Activated CD8-positive, alpha-beta memory T cell treated with anti-CD3 and anti-CD28 coated beads for 4 hours (primary cell): ENCODE measurements at places on chromosomes 11 and 22.

DNA sequence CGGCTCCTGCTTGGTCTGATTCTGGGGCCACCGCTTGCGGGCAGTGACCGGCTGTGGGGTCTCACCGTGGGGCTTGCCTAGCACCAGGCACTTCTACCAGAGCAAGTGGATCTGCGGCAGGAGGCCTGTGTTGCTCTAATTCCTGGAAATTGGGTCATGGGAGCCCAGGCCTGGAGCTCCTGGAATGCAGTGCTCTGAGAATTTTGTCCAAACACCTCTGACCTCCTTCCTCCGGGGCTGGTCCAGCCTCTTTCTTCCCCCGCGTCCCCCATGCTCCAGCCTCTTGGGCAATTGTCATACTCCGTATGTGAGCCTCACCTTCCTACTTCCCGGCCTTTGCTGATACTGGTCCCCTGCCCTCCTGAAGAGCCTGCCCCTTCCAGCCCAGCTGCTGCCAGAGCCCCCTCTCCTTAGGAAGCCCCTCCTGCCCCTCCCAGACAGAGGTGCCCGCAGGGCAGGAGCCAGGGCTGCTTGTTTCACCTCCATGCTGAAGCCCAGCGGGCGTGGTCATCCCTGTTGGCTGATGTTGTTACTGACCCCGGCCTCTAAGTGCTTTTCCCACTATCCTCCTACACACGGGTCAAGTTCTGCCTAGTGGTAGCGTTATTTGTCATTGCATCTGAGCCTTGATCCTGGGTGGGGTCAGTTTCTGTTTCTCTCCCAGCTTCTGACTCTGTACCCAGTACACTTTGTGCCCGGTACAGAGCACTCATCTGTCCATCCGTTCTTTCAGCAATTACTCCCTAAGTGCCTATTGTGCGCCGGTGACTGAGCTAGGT is 9.6 kb downstream of the MGAT3 start:
- DNase-seq: no peak

DNA sequence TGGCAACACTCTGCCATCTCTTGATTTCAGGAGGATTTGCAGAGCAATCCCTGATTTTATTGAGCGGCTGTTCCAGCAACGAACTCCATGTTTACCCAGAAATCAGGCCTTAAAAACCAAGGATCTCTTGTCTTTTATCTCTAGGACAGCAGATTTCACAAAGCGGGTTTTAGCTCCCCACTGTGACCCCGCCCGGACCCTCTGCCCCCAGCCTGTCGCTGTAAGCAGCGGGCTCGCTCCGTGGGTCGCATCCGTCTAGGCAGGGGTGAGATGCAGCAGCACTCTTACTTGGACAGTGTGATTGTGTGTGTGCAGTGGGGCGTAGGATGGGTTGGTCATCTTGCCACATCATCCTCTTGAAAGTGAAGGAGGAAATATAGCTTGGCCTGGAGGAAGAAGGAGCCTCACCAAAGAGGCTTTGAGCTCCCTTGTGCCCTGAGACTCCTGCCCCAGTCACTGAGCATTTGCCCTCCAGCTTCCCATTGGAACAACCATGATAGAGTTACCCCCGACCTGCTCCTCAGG is 189.2 kb upstream of the TBCEL start:
- no peak for DNase-seq

GRCh38 chr11:128574576-128575011 is 12.8 kb downstream of the ETS1 start:
- DNase-seq: no peak

DNA sequence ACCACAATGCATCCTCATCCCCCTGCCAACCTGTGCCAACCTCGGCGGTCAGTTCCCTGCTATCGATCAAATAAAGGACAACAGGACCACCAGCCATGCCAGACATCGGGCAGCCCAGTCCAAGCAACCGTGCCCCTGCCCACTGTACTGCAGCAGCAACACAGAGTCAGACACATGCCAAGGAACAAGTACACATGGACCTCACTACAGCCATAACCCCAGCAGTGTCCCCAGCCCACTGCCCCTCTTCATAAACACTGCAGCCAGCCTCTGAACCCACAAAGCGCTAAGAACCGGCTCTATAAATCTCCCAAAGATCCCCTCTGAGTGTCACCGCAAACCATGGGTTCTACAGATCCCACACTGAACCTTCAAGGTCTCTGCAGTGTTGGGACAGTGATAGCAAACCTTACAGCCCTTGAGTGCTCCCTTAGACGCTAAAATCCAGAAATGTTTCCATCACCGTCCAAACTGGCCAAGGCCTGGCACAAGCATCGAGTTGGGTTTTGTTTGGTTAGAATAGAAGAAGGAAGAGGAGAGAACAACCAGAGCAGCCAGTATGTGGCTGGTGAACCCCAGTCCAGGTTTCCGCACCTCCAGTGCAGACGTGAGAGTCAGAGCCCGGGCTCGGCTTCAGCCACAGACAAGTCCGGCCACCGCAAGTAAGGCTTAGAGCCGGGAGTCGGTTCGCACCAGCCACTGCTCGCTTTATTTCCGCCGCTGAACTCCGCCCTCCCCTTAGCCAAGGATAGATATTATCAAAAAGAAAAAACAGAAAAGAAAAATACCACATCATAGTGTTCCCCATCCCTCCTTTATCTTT is 7.9 kb downstream of the PAX6 start:
- DNase-seq: no peak

DNA sequence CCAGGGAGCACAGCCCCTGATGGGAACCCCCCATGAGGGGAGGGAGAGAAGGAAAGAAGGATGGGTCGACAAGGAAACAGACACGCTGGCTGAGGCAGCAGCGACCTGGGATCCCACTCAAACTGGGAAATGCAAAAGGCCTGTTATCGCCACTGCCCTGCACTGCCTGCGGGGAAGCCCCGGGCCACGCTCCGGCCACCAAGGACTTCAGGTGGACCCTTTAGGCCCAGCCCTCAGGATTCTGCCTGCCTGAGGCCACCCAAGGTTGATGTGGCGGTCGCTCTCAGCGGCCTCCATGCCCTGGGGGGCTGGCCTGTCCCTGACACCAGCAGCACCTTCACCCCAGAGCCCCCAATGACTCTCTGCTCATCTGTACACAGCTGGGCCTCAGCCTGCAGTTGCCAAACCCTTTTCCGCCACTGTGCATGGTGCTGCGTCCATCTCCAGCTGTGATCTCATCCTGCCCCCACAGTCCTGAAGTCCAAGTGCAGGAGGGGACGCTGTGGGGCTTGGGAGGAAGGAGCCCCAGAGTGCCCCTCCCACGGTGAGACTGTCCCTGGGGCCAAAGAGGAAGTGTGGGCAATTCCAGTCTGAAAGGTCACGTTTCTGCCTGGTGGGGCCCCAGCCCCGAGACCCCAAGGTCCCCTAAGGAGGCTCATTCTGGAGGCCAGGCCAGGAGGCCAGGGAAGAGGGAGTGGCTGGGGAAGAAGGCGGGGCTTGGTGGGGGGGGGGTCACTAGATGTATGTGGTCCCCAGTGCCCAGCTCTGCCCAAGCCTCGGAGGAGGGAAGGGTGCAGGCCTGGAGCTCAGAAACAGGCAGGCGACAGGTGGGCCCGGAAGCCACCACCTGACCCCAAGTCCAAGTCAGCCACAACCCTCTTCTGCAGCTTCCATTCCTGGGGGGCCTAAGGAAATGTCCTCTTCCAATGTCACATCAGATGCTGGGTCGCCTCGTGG is 31.6 kb downstream of the OSBPL5 start:
- DNase-seq: no peak

DNA sequence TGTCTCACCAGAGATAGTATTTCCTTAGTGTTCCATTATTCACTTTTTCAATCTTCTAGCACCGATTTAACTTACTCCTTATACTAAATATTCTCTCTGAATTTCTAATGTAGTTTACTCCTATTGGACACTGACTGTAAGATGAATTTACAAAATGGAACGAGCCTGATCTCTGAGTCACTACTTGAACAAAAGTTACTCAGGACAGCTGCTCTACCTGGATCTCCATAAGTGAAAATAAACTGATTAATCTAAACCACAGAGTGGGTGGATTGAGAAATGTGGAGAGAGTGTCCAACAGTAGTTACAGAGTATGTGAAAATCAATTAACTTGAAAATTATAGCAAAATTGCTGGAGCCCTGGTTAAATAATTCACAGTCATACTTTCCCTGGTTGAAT is 141.7 kb upstream of the CHORDC1 start:
- DNase-seq: no peak

DNA sequence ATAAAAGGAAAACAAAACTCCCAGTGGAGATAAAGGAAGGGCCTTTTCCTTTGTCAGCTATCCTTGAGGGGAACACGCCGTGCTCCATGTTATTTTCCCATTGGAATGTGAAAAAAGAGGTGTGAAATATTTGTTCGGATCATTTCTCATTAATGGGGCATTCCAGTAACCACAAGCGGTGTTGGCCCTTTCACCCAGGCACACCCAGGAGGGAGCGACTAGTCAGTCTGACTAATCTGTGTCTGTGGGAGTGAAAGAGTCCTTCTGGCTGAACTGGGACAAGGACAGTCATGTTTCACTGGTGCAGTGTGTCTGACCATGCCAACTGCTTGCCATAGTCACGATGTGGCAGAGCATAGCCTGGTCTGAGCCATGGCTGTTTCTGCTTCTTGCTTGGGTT is 13.0 kb upstream of the MYEOV start:
- DNase-seq: no peak

- DNase-seq: no peak
These were observed 157.1 kb upstream of the GRK3 start for GRCh38 chr22:25407226-25407858.

- DNase-seq: no peak
These were observed 91.6 kb downstream of the SCN3B start for GRCh38 chr11:123562829-123563228.

- DNase-seq: no peak
These were observed 27.3 kb upstream of the L3MBTL2 start for GRCh38 chr22:41177622-41178424.

- no peak for DNase-seq
These were observed 69.1 kb upstream of the B3GAT1 start for GRCh38 chr11:134481135-134481534.

DNA sequence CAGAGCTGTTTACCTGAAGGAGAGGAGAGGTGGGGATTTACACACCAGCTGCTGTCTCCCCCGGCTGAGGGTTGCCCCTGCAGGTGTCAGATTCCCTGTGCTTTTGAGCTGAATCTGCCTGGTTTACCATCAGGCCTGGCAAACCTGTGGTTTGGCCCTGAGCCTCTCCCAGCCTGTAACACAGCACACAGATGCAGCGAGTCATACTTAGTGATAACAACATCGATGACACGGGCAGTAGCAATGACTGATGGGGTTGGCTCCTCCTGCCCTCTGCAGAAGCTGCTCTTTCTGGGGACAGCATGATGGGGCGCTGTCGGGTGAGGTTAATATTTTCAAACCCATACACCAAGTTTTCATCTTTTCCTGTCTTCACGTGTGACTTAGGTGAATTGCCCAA is 380.0 kb upstream of the B3GAT1 start:
- DNase-seq: no peak

GRCh38 chr11:66718320-66718971 is 10.6 kb downstream of the SPTBN2 start:
- no peak for DNase-seq

DNA sequence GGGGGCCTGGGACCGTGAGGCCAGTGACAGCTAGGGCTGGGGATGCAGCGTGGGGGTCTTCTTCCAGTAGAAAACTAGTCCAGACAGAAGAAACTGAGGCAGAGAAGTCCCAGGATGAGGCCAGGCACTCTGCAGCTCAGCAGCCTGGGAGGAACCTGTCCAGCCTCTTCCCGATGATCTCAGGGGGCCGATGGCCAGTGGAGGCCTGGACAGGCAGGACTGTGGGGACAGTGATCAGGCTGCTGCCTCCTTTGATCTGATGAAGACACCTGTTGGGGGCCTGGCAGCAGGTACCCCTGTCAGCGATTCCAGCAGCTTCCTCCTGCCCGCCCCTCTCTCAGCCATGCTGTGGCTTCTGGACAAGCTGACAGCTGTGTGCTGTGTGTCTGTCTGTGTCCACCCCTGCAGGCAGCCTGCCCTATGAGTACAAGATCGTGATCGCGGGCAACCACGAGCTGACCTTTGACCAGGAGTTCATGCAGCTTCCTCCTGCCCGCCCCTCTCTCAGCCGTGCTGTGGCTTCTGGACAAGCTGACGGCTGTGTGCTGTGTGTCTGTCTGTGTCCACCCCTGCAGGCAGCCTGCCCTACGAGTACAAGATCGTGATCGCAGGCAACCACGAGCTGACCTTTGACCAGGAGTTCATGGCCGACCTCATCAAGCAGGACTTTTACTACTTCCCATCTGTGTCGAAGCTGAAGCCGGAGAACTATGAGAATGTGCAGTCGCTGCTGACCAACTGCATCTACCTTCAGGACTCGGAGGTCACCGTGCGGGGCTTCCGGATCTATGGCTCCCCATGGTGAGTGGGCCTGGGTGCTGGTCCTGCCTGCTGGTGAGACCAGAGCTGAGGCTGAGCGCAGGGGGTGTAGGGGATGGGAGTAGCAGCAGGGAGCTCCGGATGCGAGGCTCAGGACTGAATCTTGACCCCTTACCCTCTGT is 62.6 kb downstream of the MPPED1 start:
- DNase-seq: no peak

- DNase-seq: no peak
These were observed 41.5 kb downstream of the SHANK2 start for GRCh38 chr11:71210861-71211260.

- DNase-seq: no peak
These were observed 1314.0 kb downstream of the JRKL start for GRCh38 chr11:97703851-97704250.

GRCh38 chr11:38046571-38047135 is 1448.6 kb upstream of the RAG2 start:
- DNase-seq: no peak

GRCh38 chr11:113493206-113493605 is 18.0 kb upstream of the DRD2 start:
- no peak for DNase-seq

DNA sequence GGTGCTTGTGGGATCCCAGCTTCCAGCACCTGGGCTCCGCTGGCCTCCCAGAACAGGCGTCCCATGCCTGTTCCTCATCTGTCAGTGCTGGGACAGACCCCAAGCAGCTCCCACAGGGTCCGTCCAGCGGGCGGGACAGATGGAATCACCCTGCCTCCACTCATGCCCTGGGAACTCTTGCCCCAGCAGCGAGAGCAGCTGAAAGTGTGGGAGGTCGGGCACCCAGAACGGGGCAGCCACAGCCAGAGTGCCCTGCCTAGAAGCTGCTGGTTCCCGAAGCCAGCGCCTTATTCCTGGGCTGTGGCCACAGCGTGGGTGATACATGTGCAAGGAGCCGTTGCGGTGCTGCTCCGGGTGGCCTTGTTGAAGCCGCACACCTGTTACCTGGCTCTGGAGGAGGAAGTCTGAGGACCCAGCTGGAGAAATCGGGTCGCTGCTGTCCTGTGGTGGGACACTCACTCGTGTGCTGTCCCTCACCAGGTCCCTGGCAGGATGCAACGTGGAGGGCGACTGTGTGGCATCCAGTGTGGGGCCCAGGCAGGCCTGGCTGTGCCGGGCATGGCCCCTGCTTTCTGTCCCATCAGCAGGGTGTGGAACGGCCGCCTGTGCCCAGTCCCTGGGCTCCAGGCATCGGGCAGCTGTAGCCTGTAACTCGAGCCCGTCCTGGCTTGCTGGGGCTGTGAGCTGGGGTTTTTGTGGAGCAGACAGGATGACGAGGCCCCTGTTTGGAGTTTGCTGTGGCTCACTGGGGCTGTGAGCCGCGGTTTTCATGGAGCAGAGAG is 16.2 kb downstream of the GRAMD4 start:
- DNase-seq: no peak
